Activated T-helper 1 cell treated with anti-CD3 and anti-CD28 coated beads, Interleukin-12 subunit alpha, Interleukin-12 subunit beta, Interleukin-2, Interleukin-4 antibody, amounts not matched to agents 30 ng/mL and 10 ng/mL and 1 ng/mL, durations not matched to agents 14 hours and 24 hours and 36 hours (primary cell): ENCODE measurements at places on chromosomes 12 and 14.
A peak's percentile ranks its signal among the peaks of the same experiment; 100 is the strongest.

DNA sequence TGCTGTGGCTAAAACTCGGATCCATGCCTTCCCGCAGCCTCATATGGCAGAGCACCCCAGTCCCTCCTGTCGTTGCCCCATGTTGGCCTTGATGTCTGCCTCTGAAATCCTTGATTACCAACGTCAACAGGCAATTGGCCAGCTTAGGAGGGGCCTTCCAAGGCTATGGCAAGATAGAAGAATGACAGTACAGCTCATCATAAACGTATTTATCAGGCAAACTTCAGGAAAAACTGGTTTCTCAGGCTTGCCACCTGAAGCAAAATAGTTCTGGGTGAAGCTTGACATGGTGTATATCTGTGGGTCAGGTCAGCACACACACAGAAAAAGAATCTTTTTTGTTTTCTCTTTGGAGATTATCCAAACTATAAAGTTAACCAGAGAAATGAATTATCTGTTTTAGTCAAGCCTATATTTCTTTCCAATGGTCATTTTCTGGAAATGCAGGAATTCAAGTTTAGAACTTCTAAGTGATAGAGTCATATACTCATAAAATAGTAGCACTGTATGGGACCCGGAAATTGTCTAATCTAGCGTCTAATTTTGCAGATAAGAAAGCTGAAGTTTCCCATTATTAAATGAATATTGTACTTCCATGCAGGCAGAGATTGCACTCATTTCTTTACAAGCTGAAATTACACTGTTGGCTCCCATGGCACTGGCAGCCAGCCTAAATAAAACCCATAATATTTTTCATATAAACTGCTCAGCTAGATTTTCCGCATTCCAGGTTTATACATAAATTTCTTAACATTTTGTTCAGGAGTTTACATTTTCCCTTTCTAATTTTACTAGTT, 24.4 kb upstream of the DUSP16 start:
- no peak for DNase-seq

DNA sequence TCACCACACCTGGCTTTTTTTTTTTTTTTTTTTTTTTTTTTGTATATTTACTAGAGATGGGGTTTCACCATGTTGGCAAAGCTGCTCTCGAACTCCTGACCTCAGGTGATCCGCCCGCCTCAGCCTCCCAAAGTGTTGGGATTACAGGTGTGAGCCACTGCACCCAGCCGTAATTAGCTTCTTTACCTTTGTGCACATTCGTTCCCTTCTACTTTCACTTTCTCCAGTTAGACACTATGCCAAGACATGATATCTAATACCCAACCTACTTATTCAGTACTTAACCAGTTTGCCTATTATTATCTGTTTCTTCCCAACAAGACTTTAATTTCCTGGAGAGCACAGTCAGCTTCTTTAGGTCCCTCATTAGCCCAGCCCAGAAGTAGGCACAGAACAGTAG, 5.3 kb downstream of the STYK1 start:
- DNase-seq: no peak

DNA sequence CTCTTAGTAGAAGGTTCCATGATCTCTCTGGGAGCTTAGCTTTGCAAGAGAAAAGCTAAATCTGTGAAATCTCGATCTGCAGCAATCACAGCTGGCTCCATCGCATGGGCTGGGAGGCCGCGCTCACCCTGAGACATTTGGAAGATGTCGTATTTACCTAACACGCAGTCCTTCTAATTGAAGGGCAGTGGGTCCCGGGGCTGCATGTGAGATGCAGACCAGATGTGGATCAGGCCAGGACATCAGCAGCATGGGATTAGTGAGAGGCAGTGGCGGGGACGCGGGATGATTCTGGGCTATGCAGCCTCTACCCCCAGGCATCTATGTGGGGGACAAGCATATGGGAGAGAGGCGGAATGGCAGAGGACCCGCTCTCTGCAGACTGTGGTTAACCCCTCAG, 312.4 kb upstream of the RTL1 start:
- no peak for DNase-seq

DNA sequence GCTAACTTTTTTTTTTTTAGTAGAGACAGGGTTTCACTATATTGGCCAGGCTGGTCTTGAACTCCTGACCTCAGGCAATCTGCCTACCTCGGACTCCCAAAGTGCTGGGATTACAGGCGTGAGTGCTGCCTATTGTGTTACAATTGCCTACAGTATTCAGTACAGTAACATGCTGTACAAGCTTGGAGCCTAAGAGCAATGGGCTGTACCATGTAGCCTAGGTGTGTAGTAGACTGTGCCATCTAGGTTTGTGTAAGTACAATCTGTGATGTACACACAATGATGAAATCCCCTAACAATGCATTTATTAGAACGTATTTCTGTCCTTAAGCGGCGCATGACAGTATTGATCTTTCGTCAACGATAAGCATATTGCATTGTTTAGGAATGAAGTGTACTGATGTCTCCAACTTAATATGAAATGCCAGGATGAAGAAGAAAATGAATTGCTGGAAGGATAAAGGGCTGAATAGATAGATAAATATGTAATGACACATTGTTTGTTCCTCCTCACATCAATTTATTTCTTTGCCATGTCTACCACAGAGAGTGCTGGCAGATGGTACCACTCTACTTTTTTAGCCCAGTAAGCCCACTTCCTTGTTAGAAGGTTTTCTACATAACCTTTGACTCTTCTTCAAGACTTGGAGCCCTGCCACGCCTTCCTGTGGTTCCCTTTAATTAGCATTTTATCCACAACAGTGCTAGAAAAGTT, 467.5 kb downstream of the VRK1 start:
- DNase-seq: no peak

DNA sequence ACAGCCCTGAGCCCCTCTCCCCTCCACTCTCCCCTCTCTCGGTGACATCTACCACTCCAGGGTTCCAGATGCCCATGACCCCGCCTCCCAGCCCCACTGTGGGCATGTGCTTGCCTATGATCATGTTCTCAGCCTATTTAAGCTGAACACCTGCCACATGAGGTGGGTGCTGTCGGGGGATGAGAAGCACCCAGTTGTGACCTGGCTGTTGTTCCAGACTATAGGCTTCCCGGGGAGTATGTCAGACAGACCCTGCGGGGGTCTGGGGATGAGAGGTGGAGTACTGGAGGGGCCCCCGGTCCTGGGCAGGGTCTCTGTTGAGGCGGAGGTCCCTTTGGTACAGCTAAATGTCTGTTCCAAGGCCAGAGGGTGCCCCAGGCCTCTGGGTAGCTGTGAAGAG, 6.0 kb downstream of the VSX2 start:
- no peak for DNase-seq

GRCh38 chr14:99325016-99325415, 53.0 kb upstream of the BCL11B start:
- no peak for DNase-seq

DNA sequence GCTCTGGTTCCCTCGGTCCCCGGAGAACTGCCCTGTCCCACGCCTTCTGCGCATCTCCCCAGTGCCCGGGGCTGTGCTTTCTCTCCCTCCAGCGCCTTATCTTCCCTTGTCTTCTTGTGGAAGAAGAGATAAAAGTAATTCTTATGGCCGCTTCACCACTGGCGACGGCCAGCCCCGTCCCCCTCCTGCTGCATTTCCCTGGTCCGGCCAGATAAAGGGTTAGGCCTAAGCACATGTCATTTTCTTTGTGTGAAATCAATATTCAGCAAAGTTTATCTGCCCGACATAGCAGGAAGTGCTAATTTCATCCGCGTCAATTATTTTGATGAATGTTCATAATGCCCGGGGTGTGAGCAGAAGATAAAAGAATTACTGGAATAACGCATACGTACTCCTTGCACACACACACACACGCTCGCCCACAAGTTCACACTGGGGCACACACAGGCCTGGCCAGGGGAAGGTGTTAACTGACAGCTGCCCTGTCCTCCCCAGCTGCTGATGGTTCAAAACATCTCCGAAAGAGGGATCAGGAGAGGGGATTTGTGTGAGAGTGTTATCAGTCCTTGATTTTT, 177.7 kb upstream of the LHX5 start:
- DNase-seq: no peak

DNA sequence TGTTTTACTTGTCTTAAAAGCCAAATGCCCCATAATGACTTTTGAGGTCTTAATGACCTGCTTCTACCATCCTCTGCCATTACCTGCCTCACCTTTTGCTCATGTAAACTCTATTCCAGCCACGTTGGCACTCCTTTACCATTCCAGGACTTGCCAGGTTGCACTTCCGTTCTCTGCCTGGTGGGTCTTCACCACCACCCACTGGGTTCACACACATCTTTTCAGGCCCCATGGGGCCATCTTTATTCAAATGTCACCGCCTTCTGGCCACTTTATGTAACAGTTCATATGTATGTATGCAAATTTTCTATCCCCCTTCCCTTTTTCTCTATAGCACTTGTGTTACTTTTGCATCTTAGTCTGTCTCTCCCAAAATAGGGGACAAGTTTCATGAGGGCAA, 57.7 kb downstream of the ATP2A2 start:
- no peak for DNase-seq

DNA sequence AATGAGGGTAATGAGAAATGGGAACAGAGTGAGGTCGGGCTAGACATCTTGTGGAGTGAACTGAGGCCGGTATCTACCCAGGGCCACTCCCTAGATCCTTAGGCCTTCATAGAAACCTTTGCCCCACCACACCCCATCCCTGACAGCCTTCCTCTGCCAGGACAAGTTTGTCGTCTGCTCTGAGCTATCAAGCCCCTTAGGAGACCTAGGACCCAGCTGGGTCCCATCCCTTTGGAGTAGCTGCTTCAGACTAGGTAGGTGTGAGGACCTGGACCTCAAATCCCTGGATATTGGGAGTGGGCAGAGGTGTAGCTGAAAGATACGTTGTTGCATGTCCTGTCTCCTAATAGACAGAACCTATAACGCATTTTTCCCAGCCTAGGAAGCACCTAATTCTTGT, at the start of gene TMEM253:
Gene TMEM253 (plus strand): TSS at position 136 of the 400 bp plus-strand sequence. CDS start 278 bp downstream, outside the sequence.
- no peak for DNase-seq

DNA sequence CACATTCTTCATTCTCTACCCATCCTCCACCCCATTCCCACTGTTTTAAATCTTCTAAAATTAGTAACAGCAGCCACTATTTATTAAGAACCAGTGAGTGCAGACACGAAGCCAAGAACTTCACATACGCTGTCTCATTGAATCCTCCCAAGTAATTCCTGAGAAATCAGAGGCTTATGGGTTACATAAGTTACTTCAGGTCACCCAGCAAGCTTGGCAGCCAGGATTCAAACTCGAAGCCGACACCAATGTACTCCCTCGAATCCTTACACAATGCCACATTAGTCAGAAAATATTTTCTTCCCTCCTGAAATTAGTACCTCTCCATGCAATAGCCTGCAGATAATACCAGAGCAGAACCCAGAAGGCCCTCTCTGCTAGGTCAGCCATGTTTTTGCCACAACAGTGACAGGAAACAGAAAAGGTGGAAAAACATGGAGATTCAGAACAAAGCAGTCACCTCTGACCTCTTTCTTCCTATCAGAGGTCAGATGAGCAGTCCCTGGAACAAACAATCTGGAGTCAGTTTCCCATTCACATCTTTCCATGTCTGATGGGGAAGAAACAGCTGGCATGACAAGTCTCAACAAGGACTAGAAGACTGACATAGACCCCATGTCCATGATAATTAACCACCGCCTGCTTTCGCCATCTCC, 16.4 kb downstream of the NID2 start:
- DNase-seq: no peak

- no peak for DNase-seq
Observed at GRCh38 chr14:44531658-44532057, 24.6 kb upstream of the FSCB start.

DNA sequence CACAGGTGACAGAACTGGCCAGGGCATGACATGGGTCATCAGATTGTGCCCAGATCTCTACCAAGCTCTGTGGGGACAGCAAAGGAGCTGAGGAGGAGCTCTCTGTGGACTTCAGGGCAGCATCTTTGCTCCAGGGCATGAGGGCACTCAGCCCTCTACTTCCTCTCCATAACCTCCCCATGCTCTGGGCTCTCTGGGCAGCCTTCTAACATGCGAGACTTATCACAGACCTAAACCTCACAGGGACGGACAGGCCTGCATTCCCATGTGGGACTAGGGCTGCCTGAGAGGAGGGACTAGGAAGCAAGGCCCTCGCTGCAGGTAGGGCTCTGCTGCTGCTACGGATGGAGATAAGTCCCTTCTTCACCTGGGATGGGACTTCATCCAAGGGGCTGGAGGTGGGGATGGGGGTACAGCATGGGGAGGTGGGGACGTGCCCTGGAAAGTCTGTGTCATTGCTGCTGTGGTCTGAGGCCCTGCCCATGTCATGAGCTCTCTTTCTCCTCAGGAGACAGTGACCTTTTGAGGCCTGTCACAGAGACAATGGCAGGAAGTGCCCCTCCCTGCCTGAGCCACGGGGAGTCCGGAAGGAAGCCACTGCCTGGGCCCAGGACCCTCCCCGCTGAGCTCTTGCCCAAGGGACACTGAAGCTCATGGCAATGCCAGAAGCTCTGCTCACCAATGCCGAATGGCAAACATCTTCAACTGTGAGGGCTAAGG, 44.1 kb downstream of the PITPNM2 start:
- peak; percentile 73 for DNase-seq

DNA sequence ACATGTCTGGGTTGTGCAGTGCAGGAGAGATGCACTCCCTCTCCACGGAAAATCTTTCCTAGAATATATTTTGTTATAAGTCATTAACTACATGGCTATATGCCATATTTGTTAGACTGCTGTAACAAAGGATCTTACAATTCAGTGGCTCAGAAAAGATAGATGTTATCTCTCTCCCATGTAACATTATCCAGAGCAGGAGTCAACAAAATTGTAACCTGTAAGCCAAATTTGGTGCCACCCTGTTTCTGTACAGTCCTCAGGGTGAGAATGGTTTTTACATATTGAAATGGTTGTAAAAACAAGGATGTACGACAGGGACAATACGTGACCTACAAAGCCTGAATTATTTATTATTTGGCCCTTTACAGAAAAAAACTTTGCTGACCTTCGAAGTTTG, 155.5 kb downstream of the KIF21A start:
- no peak for DNase-seq

DNA sequence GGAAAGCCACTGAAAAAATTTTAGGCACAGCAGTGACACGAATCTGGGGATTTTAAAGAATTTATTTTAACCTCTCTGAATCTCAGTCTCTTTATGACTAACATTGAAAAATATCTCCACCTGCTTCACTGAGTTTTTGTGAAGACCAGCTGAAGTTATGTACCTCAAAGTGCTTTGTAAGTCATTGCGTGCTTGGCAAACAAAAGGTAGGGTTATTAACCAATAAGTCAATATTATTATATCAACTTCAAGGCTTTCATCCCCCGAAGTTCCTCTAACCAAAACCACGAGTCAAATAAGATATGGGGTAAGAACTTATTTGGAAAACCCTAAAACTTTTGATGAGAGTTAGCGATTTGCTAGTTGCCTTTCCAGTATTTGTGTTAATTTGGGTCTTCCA, 62.3 kb downstream of the HSPB8 start:
- no peak for DNase-seq

- DNase-seq: no peak
Observed at GRCh38 chr12:111756196-111756595, 10.5 kb upstream of the ALDH2 start.

DNA sequence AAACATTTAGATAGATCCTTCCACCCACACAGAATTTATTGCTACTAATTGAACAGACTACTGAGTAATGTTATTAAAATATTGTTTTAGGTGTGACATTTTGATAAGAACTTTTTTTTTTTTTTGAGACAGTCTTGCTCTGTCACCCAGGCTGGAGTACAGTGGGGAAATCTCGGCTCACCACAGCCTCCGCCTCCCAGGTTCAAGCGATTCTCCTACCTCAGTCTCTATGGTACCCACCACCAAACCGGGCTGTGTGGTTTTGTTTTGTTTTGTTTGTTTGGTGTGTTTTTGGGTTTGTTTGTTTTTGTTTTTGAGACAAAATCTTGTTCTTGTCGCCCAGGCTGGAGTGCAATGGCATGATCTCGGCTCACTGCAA, 40.9 kb downstream of the COX16 start:
- no peak for DNase-seq
